ENCODE measurements at places on chromosomes 13 and 19.
A peak's percentile ranks its signal among the peaks of the same experiment; 100 is the strongest.

- no peak for DNase-seq
These were observed 126.2 kb upstream of the FNDC3A start for GRCh38 chr13:48849515-48849914.

GRCh38 chr19:16457954-16458331, 13.8 kb downstream of the EPS15L1 start:
- DNase-seq: no peak

- DNase-seq: no peak
These were observed 3.7 kb downstream of the FGF9 start for GRCh38 chr13:21674490-21675009.

GRCh38 chr13:43564952-43565351, 221.8 kb downstream of the ENOX1 start:
- DNase-seq: no peak

GRCh38 chr19:46392252-46392801, 21.0 kb downstream of the CCDC8 start:
- no peak for DNase-seq

- no peak for DNase-seq
These were observed 318.8 kb downstream of the ATP8A2 start for GRCh38 chr13:25690582-25690981.

DNA sequence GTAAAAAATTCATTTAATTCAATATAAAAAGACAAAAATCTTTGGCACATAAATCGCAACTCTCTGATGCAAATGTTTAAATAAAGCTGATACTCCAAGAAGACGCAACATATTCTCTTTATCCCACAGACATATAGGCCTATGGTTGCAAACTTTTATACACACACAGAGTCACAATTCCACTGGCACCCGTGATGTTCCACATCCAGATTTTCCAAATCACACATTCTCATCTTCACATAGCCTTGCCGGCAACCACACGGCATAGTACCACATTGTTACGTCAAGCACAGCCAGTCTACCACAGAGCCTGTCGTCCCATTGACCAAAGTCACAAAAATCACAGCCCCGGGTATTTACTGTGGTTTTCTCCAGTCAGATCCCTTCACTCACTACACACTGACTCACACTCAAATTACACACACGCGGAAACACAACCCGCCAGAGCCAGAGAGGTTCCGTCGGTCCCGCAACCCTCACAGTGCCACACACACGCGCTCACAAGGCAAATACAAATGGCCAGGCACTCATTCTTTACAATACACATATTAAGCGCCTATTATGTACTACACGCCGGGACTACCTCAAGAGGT, 546 bp upstream of the ZNF546 start:
- DNase-seq: peak; percentile 29

DNA sequence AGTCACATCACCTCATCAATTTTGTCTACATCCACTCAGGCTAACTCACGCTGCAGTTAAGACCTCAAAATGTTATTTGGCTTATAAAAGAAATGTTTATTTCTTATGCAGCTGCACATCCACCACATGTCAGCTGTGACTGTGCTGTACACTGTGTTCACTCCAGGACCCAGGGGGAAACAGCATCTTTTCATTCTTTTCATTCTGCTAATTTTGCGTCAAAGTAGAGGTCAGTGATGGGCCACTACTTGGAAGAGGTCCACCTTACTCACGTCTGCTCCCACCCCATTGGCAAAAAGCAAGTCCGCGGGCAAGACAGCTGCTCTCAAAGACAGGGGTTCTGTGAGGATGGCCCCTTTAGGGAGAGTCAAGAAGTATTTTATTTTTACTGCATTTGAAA, 4.5 kb upstream of the DCT start:
- no peak for DNase-seq

Measured in stimulated activated CD4-positive, alpha-beta T cell treated with anti-CD3 and anti-CD28 coated beads, TNF-alpha, amount 100 ng/mL, for 48 hours (primary cell).